Stromal cell of bone marrow (primary cell): ENCODE measurements at places on chromosomes 5 and 9.

- DNase-seq, result no peak
Measured at GRCh38 chr5:32291591-32291990, 21.1 kb downstream of the MTMR12 start.

DNA sequence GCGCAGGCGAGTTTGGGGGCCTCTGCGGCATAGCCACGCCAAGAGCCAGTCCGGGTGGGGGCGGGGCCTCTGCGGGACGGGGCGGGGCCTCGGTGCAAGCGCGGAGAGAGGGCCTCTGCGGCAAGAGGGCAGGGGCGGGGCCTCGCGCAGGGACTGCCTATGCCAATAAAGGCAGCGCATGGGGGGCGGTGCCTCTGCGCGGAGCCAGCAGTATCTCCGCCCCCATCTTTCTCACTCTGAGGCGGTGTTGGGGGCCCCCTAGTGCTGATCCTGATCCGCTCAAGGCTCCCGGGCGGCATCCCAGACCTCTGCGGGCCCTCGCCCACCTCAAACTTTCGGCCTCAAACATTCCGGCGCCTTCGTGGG lies 9.2 kb upstream of the GPRIN1 start:
- DNase-seq, result peak; percentile 55

- DNase-seq, result no peak
Measured at GRCh38 chr5:82386576-82386975, 108.4 kb upstream of the RPS23 start.

DNA sequence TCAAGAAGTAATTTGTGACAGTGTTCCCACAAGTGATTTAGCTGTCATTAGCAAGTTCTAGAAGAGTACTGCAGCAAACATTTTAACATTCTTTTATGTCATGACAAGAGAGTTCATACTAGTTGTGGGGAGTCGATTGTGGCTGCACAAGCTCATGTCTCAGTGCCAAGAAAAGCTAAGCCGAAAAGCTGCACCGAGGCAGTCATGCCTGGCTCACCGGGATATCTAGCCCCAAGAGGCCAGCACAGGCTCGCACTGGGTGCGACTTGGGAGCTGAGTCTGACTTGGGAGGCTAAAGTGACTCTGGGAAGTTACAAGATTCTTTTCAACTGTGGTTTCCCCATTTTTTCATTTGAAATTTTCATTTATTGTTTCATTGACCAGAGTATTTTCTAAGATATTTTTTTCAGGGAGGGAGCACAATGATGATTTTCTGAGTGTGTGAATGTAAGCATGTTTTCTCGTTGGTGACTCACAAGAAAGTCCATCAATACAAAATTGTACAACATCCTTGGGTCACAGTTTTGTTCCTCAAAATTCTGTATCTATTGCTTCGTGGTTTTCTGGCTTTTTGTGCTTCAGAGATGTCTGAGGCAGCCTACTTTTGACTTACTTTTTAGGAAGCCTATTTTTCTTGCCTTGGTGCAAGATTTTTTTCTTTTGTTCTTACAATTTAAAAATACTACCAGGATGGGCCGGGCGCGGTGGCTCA lies 18.7 kb downstream of the CAST start:
- DNase-seq, result no peak

- no peak for DNase-seq
Measured at GRCh38 chr5:17255471-17256021, 38.1 kb downstream of the BASP1 start.

DNA sequence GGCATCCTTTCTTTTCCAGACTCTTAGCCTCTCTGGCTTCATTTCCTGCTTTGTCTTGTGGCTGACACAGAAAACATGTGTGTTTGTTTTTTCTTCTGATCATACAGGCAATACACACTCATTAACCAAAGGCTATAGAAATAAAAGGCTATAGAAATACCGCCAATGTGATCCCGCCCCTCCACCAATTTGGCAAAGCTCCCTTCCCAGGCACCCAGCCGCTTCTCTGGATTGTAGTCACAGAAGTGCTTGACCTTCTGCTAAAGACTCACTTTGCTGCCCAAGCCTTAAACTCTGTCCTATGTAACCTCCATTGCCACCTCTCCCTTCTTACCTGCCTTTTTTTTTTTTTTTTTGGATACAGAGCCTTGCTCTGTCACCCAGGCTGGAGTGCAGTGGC lies 5.3 kb downstream of the TXNDC15 start:
- DNase-seq, result no peak

- DNase-seq, result no peak
Measured at GRCh38 chr5:9834871-9835770, 205.0 kb upstream of the TAS2R1 start.

- no peak for DNase-seq
Measured at GRCh38 chr5:138636398-138636944, 61.3 kb upstream of the HSPA9 start.

DNA sequence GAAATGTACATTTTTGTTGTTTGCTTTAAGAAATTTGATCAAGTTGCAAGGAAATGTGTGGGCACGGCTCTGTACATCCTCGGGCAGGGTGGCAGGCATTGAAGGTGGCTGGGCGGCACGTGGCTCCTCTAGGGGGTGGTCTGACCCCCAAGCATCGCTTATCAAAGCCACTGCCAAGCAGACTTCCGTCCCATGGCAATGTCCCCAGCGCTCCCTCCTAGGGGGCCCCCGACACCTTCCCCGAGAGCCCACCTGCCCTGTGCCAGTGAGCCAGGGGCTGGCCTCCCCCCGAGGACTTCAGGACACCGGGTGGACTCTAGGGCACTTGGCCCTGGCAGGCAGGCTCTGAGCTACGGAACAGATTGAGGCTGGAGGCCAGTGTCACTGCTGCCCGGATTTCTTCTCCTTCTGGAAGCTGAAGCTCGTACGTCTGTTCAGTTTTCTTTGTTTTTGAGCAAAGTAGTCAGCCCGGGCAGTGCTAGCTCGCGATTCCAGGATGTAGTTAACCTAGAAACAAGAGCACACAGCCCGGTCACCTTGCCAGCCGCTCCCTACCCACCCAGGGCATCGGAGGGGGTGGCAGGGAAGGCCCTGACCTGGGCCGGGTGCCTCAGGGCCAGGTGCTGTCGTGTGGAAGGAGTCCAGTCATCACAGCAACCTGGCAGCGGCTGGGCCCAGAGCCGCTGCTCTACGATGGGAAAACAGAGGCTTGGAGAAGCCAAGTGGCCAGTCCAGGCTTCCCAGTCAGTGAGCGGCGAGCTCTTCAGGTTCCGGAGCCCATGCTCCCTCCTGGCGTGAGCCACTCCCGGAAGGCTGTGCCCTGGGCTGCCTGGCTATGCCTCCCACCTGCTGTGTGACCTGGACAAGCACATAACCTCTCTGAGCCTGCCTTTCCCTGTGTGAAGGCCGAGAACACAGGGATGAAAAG lies 177.1 kb downstream of the GAPVD1 start:
- DNase-seq, result no peak

GRCh38 chr9:118108971-118109370 lies 404.8 kb downstream of the TLR4 start:
- no peak for DNase-seq

DNA sequence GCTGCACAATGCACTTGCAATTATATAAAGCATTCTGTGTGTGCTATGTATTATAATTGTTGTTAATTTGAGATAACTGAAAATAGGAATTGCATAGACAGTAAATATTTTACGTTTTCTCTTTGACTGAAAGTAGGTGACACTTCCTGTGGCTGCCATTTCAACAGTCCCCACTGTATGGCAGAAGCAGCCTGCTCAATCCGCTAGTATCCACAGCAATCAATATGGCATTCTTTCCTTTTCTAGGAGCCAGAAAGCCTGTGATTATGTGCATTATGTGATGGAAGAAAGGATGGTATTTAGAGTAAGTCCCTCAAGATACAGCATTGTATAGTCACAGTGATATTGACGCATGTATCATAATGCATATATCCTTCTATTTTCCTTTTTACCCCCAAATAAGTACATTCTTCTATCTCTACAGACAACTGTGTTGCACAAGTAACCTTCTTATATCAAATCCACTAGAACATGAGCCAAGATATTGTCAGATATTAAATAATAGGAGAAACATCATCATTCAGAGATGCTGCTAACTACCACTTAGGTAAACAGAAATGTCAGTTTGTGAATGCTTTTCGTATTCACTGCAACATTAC lies 59.7 kb downstream of the CARTPT start:
- no peak for DNase-seq

- no peak for DNase-seq
Measured at GRCh38 chr5:78597974-78598371, 50.6 kb downstream of the LHFPL2 start.

DNA sequence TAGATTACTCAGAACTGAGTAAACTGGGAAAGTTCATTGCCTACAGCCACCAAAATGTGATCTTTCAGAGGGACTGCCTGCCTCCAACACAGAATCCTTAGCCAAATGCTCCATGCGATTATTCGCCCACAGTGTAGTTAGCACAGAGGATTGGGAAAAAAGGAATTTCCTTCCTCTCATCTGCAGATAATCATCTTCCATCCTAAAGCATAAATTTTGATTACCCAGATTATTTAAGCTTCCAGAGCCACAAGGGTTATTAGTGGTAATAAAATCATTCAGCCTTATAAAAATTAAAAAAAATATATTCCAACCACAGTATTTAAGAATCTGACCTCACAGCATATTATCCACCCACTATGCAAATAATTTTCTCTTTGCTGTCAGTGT lies 285.3 kb upstream of the GRAMD2B start:
- peak; percentile 61 for DNase-seq

DNA sequence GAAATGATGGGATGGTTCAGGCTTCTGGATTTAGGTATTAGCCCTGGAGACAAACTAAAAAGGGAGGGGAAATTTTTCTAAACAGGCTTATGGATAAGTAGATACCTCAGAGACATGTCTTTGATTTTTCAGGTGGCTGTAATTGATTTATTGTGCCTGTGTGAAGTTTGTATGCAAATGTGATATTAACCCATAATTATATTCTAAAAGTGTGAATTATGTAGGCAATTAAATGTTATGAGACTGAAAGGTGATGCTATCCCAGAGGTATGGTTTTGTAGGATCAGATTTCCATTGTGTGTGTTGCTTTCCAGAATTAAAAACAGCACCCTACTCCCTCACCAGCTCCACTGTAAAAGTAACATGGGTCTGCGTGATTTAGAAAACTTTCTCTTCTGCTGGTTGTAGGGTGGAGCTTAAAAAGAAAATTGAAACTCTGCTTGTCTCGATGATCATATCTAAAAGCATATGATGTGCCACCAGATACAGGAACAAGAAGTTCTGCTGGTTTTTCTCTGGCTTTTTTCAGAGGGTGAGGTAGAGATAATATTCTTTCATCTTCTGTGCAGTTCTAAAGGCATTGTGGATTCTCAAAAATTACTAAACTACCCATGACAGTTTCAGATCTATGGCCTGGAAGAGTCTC lies 71.8 kb upstream of the TAF11L2 start:
- no peak for DNase-seq

DNA sequence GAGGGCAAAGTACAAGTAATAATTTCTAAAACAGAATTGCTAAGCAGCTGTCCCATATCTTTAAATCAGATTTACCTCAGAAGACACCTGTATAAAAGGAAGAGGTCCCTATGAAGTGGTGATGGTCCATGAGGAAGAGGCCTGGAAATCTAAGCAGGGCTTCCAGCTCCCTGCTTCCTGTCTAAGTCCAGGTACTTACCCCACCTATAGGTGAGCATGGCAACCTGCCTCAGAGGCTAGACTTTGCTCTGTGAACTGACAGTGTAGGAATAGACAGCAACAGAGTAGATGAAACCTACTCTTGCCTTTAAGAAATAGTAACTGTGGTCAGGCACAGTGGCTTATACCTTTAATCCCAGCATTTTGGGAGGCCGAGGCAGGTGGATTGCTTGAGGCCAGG lies 55.8 kb upstream of the ARRDC3 start:
- DNase-seq, result no peak

GRCh38 chr5:145027286-145027685 lies 807.9 kb downstream of the PRELID2 start:
- no peak for DNase-seq

- DNase-seq, result no peak
Measured at GRCh38 chr5:69149676-69150010, 17.3 kb upstream of the CCNB1 start.

DNA sequence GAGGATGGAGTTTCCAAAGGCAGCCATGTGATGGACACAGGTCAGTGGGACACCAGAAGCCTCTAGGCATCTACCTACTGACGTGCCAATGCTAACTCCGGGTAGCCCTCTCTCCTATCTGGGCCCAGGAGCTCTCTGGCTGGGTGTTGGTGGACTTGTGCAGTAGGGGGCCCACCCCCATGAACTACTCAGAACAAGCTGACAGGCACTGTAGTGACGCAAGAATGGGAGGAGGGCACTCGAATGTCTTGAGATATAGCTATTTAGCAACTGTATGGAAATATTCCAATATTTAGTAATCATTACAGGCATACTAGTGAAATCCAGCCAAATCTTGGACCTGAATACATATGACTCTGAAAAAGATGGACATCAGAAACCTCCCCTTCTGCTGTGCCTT lies 5.7 kb upstream of the DOCK2 start:
- peak; percentile 44 for DNase-seq

DNA sequence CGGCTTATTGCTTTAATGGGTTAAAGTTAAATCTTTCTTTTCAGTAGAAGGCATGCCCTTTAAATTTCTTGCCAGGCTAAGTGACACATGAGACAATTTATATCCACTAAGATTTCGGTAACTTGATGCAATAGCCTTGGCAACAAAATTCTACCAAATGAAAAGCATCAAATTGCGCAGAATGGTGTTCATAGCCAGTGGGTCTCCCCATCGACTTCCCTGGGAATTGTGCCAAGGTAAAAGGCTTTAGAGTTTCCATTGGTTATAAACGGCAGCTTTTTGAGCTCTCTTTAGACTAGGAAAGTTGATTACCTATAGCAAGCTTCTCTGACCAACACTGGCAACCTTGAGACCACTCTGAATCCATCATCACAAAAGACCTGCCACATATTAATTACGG lies 358.4 kb downstream of the ARRDC3 start:
- DNase-seq, result peak; percentile 11

DNA sequence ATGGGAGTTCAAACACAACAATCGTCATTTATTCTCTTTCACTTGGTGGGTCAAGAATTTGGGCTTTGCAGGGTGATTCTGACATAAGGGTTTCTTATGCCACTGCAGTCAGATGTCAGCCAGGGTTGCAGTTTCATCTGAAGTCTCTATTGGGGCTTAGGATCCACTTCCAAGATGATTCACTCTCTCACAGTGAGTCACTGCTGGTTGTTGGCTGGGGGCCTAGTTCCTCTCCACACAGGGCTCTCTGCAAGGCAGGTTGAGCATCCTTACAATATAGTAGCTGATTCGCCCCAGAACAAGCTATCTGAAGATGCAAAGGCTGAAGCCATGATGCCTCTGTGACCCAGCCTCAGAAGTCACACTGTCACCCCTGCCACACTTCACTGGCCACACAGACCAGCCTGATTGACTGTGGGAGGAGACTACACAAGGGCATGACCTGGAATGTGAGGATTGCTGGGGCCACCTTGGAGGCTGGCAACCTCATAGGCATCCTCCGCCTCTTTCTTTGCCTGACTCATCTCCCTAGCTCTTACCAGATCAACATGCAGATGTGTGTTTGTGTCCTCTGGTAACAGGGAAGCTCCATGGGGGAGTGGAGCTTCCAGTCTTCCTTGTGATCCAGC lies 4.5 kb upstream of the CARD19 start:
- peak; percentile 59 for DNase-seq
